ENCODE measurements at places on chromosomes 5 and 9.

GRCh38 chr9:82148901-82149461, 160.4 kb downstream of the SPATA31D1 start:
- peak; percentile 52 for DNase-seq

GRCh38 chr9:90103771-90104170, 499.0 kb downstream of the GADD45G start:
- DNase-seq: peak; percentile 26

DNA sequence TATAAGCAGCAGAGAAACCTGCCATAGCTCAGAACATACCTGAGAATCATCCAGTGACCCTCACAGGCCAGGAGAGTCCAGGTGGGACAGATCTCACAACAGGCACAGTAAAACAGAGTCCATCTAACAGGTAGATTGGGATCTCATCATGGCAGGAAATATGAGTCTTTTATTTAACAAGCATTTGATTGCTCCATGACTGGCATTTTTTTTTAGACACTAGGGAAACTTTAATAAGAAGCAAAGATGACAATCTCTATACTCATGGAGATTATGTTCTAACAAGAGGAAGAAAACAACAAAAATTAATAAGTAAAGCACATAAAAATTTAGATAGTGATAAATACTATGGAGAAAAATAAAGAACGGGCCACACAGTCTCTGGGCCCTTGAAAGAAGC, 12.5 kb upstream of the PUM3 start:
- no peak for DNase-seq

DNA sequence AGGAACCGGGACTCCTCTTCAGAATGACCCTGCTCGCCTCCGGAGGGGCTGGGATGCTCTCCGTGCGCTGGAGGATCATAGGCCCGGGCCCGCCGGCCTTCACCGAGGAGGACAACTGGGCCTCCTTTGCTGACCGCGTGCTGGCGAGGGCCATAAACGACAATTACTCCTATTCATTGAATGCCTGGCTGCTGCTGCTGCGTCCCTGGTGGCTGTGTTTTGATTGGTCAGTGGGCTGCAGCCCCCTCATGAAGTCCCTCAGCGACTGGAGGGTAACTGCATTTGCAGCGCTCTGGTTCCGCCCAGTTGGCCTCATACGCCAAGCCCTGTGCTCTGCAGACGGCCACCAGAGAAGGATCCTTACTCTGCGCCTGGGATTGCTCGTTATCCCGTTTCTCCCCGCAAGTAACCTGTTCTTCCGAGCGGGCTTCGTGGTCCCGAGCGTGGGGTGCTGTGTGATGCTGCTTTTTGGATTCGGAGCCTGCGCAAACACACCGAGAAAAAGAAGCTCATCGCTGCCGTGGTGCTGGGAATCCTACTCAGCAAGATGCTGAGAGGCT, 16.6 kb downstream of the OR2V1 start:
- DNase-seq: no peak

GRCh38 chr5:2895196-2895595, 143.7 kb upstream of the IRX2 start:
- DNase-seq: no peak

GRCh38 chr5:69326365-69326764, 6.2 kb downstream of the CCDC125 start:
- DNase-seq: no peak

- DNase-seq: no peak
Observed at GRCh38 chr5:103451261-103451660, 111.3 kb downstream of the NUDT12 start.

- DNase-seq: no peak
Observed at GRCh38 chr9:94586814-94587213, 6.8 kb downstream of the FBP2 start.

GRCh38 chr5:151924564-151925301, at the start of gene GLRA1:
TSS of gene GLRA1 (minus strand) at chr5:151924851. CDS start at chr5:151924549, 302 bp downstream.
- DNase-seq: peak; percentile 65

GRCh38 chr5:135376961-135377624, 21.9 kb downstream of the MACROH2A1 start:
- DNase-seq: no peak

DNA sequence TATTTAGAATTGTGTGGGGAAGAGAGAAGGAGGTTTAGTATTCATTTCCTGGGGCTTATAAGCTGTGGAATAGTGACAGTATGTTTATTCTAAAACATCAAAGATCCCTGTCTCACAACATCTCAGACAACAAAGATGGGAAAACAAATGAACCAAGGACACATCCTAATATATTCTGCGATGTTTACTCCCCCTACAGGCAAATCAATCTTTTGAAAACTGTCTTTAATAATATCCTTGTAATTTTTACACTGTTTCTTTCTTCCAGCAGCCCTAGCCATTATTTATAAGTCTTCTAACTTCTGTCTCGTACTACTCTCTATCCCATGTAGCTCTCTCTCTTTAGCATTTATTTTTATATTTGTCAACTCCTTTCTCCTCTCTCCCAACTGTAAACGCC, 33.5 kb upstream of the TMEM252 start:
- no peak for DNase-seq

GRCh38 chr9:133489253-133490190, 10.6 kb upstream of the SLC2A6 start:
- DNase-seq: no peak

DNA sequence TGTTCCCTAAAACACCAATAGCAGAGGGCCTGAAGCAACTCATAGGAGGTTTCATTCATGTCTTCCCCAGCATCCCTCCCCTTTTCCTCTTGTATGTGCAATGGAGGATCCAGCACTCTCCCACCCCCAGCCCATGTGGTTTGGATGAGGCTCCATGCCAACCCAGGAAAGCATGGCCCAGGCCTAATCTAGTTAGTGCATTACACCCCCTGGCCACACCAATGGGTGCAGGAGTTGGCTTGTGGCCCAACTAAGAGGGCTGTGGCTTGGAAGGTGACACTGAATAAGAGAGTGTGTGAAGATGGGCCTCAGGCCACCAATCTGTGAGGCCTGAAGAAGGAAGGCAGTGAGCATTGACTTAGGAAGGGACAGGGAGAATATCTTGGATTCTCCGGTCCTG, 70.8 kb upstream of the SMIM23 start:
- no peak for DNase-seq

DNA sequence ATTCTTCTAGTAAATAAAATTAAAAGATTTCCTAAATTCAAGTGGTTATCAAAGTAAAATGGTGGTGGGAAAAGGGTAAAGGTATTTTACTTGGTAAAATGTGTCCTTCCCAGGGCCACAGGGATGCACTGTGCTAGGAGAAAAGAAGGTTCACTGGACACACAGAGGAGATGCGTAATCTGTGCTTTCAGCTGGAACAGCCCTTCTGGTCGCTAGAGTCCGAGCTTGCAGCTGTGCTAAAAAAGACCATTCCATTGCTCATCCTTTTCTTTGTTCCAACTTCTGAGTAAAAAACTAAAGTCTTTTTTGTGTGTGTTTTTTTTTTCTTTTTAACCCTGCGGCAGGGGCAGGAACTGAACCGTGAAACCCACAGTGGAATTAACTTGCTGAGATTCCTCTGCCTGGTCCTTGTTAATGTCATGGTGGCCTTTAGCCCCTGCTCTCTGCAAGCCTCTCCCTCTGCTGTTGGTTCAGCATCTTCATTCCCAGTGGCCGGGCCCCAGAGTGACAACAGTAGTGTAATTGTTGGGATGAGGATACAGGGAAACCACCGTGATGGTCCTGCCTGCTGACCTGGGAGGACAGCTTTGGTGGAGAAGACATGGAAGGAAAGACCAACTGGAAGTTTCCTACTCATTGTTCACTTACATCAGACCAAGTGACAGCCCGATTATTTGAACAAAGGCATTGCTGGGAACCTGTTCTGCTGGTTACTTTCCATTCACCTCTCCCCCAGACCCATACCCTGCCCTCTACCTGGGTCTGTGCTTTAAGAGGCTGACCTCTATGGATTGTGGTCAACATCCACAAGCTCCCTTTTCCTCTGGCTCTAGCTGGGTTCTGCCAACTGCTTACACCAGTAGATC, 31.9 kb upstream of the FSTL4 start:
- DNase-seq: no peak

DNA sequence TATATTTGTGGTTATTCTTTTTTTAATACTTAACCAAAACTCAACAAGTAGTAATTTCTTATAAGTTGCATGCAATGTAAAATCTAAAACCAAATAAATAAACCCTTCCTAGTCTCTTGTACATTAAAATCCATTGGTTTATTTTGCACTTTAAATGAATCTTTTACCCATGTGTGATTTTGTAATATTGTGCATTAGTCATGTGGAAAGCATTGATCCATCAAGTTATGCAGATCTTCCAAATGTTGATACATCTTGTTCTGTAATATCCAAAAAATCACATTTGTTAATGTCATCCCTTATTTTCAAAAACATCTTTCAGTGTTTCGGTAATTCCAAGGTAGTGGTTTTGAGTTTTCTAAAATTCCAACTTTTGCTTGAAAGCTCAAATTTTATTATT, 63.3 kb downstream of the CWC27 start:
- no peak for DNase-seq

DNA sequence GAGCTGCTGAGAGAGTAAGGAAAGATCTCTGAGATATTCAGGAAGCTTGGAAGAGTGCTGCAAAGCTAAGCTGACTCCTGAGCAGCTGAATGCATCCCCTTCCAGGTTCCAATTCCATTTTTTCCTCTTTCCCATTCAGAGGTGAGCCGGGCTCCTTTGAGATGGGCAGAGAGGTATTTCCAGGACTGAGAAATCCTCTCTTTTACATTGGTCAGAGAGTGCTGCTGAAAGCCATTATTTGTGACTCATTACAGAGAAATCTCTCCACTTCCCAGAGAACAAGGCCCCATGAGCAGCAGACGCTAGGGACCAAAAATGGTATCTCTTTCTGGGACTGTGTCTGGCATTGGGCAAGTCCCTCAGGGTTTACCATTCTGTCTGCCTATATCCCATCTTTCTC, 3.7 kb downstream of the MCTP1 start:
- no peak for DNase-seq

DNA sequence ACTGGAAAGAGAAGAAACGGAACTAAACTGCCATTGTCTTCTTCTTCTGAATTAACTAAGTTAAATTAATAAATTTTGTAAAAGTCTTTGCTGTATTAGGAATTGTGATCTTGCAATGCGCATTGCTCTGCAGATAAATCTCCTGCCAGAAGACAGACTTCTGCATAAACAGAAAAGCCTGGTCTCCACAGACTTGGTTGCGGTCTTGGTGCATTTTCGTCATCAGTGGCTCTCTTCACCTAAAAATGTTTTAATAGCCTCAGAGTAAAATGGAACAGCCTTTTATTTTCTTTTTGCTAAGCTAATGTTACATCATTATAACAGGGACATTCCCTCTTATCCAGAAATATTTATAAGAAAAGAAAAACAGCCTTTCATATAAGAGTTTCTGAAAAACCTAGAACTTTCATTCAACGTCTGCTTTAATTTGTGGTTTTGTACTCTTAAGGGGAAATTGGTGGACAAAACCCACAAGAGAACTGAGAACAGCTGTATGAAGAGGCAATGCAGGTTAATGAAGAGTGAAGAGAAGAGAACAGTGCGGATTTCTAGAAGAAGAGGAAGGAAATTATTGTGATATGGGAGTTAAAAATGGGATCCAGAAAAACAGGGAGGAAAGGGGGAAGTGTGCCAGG, 10.1 kb downstream of the IFNA5 start:
- no peak for DNase-seq

DNA sequence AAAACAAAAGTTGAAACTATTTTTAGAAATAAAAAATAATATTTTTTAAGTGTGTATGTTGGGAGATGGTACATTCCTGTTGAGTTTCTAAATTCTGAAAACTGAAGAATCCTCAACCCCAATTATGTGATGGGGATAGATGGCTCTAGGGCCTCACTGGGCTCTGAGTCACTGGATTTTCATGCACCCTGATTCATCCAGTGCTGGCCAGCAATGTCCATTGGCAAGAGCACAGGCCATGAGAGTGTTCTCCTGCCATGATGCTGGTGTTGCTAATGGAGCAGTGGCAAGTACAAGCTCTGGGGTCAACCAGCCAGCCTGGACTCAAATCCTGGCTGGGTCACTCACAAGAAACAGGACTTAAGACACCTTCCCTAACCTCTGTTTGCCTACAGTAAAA, 23.3 kb downstream of the SMIM23 start:
- DNase-seq: no peak

DNA sequence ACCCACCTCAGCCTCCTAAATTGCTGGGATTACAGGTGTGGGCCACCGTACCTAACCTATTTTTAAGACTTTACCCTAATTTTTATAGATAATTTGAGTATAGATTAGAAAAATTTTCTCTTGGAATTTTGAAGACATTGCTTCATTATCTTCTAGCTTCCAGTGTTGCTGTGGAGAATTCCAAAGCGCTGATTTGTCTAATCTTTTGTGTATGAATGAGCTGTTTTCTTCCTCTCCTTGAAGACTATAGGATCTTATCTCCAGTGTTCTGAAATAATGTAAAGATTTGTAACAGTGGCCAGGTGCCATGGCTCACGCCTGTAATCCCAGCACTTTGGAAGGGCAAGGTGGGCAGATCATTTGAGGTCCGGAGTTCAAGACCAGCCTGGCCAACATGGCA, 5.7 kb upstream of the SNX24 start:
- DNase-seq: no peak

GRCh38 chr9:112308588-112308987, 24.8 kb downstream of the PTBP3 start:
- no peak for DNase-seq

- no peak for DNase-seq
Observed at GRCh38 chr5:58902765-58903164, 319.9 kb downstream of the RAB3C start.

DNA sequence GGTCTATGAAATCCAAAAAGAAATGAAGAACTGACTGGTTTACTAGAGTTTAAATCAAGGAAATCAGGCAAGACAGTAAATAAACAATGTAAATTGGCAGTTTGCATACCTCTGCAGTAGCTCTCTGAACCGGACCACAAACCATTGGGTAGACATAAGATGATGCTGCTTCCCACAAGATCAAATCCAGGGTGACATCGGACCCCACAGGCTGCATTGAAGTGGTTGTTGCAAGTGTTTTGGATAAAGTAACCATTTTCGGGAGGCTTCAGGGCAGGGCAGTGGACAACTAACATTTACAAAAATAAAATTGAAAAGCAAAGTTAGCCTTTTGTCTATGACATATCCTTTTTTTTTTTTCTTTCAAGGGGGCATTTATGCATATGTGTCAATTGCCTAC, 66.7 kb downstream of the SVEP1 start:
- DNase-seq: no peak

GRCh38 chr5:157184117-157184670, 3.6 kb downstream of the ITK start:
- no peak for DNase-seq

GRCh38 chr9:3662671-3663070, 136.9 kb upstream of the RFX3 start:
- no peak for DNase-seq

DNA sequence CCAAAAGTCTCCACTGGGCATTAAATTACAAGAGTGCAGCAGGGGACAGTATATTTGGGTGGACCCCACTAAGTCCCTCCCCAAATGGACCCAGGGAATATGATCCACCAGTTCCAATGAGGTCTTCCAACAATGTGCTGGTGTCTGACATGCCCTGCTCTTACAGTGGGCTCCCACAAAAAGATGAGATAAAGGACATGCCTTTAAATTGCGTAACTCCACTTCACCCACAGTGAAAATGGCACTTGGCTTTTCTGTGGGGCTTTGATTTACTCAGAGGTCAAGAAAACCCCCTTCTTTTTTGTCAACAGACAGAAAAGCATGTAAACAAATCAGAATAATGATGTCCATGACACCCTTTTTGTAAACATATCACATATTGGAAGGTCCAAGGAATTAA, 336.5 kb downstream of the EBF1 start:
- no peak for DNase-seq

- DNase-seq: peak; percentile 74
Observed at GRCh38 chr9:16870596-16871335, at the start of gene BNC2. TSS of gene BNC2 (minus strand) at chr9:16870670. CDS start at chr9:16870648, 22 bp downstream.

- no peak for DNase-seq
Observed at GRCh38 chr5:134075102-134075501, 39.4 kb upstream of the TCF7 start.
